RPMI8226 (cell line): ENCODE measurements at places on chromosomes 5 and 9.

GRCh38 chr5:62633243-62633642 lies 54.6 kb downstream of the LRRC70 start:
- DNase-seq: no peak

DNA sequence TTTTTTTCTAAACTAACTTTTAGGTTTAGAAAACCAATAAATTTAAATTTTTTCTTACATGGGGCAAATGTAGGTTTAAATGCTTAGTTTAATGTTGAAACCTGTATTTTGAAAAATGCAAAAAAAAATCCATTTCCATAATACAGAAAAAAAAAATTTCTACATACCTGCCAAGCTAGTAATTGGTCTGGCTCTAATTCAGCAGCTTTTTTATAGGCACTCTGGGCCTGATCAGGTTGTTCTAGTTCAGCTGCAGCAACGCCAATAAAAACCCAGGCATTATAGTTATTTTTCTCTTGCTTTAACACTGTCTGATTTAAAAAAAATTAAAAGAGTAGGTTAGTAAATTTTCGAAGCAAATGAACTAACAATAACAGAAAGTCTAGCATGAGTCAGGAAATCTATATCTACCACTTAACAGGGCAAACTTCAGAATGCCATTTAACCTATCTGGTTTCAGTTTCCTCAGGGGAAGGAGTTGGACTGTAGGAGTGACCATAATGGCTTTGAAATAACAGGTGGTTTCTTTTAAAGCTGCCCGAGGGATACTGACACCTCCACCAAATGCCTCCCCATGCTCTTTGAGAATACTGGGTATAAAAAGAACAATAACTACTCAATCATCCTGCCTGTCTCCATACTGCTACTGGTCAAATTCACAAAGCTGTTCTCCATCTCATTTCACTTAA lies 11.6 kb downstream of the SKIC3 start:
- DNase-seq: peak; percentile 13

DNA sequence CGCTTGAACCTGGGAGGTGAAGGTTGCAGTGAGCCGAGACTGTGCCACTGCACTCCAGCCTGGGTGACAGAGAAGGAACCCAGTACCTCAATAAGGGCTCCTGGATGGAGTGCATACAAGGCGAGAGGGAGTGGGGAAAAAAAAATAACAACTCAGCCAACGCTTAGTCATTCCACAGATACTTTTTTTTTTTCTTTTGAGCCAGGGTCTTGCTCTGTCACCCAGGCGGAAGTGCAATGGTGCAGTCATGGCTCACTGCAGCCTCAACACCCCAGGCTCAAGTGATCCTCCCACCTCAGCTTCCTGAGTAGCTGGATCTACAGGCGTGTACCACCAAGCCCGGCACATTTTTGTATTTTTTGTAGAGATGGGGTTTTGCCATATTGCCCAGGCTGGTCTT lies 59.5 kb upstream of the GGTA1 start:
- DNase-seq: no peak

DNA sequence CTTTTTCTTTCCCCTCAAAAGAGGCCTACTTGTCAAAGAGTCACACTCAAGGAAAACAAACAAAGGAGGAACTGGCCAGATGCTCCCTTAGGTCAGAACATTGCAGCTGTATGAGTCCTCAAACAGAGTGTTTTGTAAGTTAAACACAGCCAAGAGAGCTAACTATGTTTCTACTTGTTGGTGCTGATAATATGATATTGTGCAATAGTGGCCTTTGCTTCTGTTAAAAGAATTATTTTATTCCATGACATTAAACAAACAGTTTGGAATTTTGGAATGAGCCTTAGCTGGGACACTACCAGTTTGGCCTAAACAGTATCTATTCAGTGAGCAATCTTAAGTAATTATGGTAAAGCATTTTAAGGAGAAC lies 56.0 kb upstream of the TPD52L3 start:
- no peak for DNase-seq

GRCh38 chr9:126380447-126380846 lies 53.8 kb downstream of the MVB12B start:
- DNase-seq: no peak

DNA sequence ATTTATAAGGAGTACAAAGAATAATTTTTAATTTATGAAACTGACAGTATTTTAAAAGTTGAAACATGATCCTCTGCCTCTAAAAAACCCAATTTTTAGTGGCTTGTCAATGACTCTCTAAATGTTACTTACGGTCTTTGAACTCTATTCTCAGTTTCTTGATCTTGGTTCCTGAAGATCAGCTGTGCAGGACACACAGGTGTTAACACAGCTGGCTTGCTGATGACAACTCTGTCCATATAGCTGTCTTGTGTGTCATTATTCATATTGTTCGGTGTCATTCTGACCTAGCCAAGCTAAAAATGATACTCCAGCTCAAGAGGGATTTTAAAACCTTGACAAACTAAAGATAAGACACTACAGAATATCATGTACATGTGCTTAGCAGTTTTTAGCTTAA lies 314.5 kb downstream of the CCDC171 start:
- no peak for DNase-seq

DNA sequence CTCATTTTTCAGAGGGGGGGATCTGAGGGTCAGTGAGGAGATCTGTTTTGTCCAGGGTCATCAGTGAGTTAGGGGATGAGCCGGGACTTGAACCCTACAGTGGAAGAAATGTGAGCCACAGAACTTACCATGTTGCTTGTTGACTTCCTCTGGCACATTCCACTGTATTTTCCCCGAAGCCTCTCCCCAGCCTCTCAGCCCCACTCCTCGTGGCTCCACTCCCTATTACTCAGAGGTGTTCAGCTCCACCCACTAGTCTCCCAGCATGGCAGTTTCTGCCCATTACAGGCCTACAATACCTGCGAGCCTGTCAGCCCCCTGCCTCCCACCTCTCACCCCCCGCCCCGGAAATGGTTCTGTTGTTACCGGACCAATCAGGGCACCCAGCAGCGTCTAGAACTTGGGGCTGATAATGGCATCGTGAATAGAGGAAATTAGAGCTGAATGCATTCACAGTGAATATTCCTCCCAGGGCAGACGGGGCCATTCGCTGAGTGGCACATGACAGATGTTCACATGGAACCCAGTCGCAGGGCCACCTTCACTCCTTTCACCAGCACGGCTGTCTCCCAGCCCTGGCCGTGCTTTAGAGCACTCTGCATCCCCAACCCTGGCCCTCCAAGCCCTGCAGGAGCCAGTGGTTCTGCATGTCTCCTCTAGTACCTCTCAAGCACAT lies 81.6 kb downstream of the KCNIP1 start:
- DNase-seq: no peak

GRCh38 chr5:138872841-138873465 lies 2.2 kb downstream of the LRRTM2 start:
- no peak for DNase-seq

GRCh38 chr5:65823204-65823603 lies 101.2 kb downstream of the NLN start:
- no peak for DNase-seq

GRCh38 chr5:1167361-1167727 lies 34.1 kb upstream of the SLC6A19 start:
- DNase-seq: no peak

DNA sequence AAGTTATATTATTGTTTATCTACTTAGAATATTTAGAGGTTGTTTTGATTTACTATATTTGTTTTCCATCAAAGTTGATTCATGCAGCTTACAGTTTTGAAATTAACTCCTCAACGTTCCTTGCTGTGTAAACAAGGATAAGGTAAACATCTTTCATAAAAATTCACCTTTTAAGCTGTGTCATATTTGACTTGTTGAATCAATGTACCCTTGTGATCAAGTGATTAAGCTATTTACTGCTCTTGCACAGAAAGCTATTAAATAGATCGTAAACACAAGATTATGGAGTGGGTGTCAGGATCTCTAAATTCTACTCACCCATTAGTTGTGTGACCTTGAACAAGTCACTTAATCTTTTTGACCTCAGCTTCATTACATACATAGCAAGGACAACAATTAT lies 2054.0 kb upstream of the NUDT12 start:
- no peak for DNase-seq

DNA sequence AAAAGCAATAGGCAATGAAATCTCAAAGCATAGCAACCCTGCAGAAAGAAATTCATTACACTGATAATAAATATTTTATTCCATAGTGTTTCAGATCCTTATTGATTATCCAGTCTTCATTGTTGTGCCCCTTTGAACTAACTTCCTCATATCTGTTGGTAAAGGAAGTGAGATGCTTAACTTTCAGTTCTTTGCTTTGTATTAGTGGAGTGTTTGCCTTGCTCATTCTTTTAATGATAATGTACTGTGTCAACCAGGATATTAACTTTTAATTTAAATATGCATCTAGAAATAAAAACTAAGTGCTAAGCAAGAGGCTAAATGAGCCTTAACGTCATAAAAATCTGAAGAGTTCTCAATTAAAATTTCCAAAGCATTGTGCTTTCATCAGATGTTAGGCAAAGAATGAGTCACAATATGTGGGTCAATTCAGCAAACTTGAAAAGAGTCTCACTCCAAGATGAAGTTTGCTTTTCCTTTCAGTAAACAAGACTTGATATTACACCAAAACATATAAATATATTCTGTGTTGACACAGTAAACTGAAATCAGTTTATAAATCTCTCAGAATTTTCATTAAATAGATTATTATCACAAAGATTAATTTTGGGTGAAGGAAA lies 105.9 kb downstream of the GIN1 start:
- DNase-seq: no peak

DNA sequence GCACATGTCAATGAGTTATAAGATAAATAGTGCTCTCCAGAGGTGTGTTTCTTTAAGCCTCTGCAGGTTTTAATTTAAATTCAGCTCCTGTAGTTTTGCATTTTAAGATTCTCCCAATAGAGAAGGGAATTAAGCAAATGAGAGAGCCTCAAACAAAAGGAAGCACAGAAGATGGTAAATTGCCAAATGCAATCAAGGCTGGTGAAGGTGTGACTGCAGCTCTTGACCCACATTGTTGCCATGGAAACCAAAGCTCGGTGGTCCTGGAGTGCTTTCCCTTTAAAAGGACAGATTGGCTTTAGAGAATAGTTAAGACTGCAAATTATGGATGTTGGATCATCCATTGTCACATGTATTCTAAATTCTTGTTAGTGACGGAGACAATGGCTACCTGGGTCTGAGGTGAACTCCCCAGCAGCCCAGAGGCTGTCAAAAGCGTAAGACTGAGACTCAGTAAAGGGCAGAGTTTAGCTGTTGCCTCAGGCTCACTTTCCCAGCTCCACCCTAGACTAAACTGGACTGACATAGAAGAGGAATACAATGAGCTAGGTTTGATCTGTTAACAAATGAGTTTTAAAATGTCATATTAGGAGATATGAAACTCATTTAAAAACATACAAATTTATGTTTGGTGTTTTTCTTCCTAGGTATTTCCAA lies 12.3 kb downstream of the GAPT start:
- no peak for DNase-seq

- no peak for DNase-seq
These were observed 77.0 kb downstream of the GDA start for GRCh38 chr9:72226146-72226812.

DNA sequence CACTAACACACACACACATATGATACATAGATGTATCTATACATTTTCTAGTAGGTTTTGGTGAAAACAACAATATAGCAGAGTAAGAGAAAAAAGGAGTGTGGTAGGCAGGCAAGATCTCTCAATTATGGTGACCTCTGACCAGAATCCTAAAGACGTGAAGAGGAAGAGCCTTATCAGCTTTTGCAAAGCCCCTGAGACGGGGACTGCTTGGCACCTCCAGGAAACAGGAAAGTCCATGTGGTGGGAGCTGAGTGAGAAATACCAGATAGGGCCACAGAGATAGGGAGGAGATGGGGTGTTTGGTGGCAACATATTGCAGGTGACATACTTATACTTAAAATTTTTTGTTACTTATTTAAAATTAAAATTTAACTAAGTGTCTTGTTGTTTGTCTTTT lies 39.9 kb upstream of the CTXN3 start:
- no peak for DNase-seq

DNA sequence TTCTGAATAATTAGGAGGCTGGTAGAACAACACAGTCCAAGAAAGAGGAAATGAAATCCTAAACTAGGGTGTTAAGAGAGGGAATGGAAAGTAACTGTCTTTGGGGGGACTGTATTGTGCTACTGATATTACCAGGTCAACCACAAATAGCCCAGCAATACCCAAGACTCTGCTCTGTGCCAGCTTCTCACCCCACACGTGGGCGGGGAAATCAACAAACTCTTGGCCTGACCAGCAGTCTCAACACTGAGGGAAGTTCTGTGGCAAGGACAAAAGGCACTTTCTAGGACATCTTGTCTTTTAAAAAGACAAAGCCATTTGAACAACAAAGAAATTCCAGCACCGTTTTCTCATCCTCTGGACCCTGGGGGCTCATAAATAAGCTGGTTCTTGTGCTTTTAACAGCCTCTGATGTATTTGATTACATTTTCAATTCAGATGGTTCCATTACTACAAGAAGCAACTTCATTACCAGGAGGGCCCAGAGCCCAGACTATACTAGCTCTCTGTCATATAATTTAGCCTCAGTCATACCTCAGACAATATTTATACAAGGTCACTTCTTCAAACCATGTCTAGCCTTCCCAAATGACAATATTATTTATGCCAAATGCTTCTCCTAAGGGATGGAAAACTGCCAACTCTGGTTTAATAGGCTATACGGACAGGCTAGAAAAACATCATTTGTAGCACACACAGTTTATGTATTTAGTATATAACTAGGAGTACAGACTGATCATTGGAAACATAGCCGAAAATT lies 297.8 kb downstream of the CWC27 start:
- no peak for DNase-seq

DNA sequence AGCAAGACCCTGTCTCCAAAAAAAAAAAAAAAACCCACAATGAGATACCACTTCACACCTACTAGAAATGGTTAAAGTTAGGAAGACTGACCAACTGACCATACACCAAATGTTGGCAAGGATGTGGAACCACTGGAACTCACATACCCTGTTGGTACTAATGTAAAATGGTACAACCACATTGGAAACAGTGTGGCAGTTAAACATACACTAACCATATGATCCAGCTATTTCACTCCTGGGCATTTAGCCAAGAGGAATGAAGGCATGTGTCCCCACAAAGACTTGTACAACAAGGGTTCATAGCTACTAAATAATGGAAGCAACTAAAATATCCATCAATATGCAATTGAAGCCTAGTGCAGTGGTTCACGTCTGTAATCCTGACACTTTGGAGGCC lies 21.3 kb downstream of the NAIF1 start:
- no peak for DNase-seq

DNA sequence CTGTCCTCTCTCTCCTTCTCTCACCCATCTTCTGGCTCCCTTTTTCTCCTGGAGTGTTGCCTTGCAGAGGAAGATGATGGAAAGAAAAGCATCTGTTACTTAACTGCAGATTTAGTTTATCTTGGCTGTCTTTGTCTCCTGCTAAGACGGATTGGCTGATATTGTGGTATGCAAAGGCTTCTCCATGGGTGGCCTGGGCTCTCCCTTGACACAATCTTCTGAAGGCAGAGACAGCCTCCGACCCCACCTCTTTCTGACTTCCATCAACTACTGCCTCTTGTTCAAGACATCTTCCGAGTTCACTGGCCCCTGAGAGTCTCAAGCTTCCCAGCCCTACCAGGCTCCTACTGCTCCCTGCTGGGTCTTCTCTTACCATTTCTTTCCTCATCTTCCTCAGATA lies 403.7 kb downstream of the LRRC70 start:
- DNase-seq: no peak
